ENCODE measurements at places on chromosomes 13 and 19. TPM values are rescaled to one million over a fixed set of nuclear protein-coding genes. Genes with fewer than 3 reads are reported as not detected.

The IFI30 gene
- 682 TPM for total RNA-seq

The EHD2 gene
- 148 TPM for total RNA-seq

GRCh38 chr13:81406639-81407292, 1065.8 kb upstream of the SPRY2 start:
- H3K36me3 ChIP-seq, result no peaks in the 10 kb centered on the region
- no peaks in the 10 kb centered on the region for H3K4me1 ChIP-seq
- DNase-seq, result no peak
- H3K27me3 ChIP-seq, result no peaks in the 10 kb centered on the region
- H3K4me3 ChIP-seq, result no peak overlapping the region

GRCh38 chr19:20912973-20913372, 10.1 kb upstream of the ZNF85 start:
- no peak overlapping the region for H3K4me3 ChIP-seq
- no peaks in the 10 kb centered on the region for H3K4me1 ChIP-seq
- H3K27me3 ChIP-seq, result no peaks in the 10 kb centered on the region

GRCh38 chr13:73765651-73766384, 368.4 kb downstream of the KLF12 start:
- no peaks in the 10 kb centered on the region for H3K27me3 ChIP-seq
- H3K4me1 ChIP-seq, result peaks cover 33% of the 10 kb centered on the region
- no peaks in the 10 kb centered on the region for H3K36me3 ChIP-seq
- peak overlapping the region; percentile 62 for H3K27ac ChIP-seq
- DNase-seq, result peak; percentile 71
- peak overlapping the region; percentile 22 for H3K4me3 ChIP-seq

DNA sequence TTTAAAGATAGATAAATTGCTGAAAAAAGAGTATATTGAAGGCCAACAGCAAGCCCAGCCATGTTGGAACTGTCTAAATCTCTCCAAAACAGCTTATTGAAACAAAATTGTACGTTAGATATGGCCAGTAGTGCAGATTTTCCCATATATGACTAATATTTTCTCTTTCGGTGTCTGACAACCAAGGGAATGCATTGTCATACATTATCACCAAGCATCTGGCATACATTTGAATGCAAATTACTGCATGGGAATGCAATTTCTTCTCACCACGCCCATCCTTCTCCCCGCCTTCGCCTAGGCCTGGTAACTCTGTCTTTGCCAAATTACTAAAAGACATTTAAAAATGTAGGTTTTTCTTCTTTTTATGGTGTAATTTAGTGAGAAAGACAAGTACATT, 32.5 kb upstream of the IRS2 start:
- H3K4me3 ChIP-seq, result no peak overlapping the region
- DNase-seq, result no peak
- H3K27me3 ChIP-seq, result peaks cover 4% of the 10 kb centered on the region

GRCh38 chr13:79775830-79776229, 294.9 kb downstream of the NDFIP2 start:
- peaks cover 12% of the 10 kb centered on the region for H3K4me1 ChIP-seq
- no peak for DNase-seq
- no peaks in the 10 kb centered on the region for H3K27me3 ChIP-seq
- no peak overlapping the region for H3K27ac ChIP-seq

All from lower lobe of right lung (tissue), 2 donors.